Panc1 (cell line): ENCODE measurements at places on chromosomes 3 and 15.

DNA sequence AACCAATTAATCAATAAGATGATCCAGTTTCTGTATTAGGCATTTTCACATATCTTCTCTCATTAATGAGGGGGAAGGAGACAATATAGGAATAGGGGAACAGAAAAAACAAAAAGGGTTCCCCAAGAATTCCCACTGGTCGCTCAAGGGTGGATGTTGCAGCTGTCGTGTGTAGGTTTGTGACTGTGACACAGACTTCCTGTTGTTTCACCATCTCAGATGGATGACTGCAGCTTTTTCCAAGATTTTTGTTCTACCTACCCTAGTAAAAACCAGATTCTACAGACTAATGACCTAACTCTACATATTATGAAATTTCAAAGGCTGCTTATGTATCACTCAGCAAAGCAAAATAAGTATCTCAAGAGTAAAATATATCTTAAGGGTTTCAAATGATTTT lies 73.7 kb upstream of the MB21D2 start:
- no peaks in the 10 kb centered on the region for H3K4me1 ChIP-seq
- H3K36me3 ChIP-seq = no peaks in the 10 kb centered on the region
- no peak overlapping the region for H3K27ac ChIP-seq
- DNase-seq = no peak
- no peaks in the 10 kb centered on the region for H3K27me3 ChIP-seq

GRCh38 chr3:171748064-171748924 lies 62.0 kb downstream of the PLD1 start:
- H3K27me3 ChIP-seq = no peaks in the 10 kb centered on the region
- H3K36me3 ChIP-seq = no peaks in the 10 kb centered on the region
- no peak overlapping the region for H3K27ac ChIP-seq
- no peak for DNase-seq
- no peak overlapping the region for H3K4me3 ChIP-seq

- no peaks in the 10 kb centered on the region for H3K4me1 ChIP-seq
- no peak overlapping the region for H3K4me3 ChIP-seq
- H3K27ac ChIP-seq = no peak overlapping the region
These were observed 100.0 kb downstream of the THSD4 start for GRCh38 chr15:71215126-71215894.

- no peaks in the 10 kb centered on the region for H3K27me3 ChIP-seq
- H3K27ac ChIP-seq = no peak overlapping the region
- H3K36me3 ChIP-seq = no peaks in the 10 kb centered on the region
- no peak for DNase-seq
These were observed 53.4 kb downstream of the RPLP1 start for GRCh38 chr15:69505956-69506556.

- H3K27me3 ChIP-seq = no peaks in the 10 kb centered on the region
- H3K4me3 ChIP-seq = no peak overlapping the region
- no peak for DNase-seq
These were observed 46.8 kb downstream of the WDR76 start for GRCh38 chr15:43873651-43874050.

DNA sequence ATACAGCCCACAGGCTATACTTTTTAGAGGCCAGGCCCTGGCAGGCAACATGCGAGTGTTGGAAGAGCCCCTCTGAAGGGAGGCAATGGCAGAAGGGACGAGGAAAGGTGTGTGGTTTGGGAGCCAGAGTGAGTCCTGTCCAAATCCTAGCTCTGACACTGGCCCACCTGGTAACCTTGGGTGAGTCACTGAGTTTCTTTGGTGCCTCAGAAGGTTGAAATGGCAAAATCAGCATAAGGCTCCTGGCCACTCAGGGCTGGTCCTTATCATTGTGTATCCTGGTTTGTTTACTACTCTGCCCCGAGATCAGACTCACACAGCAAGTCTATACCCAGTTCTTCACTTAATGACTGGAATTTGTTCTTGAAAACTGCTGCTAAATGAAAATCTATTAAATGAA lies 71.4 kb upstream of the TLE3 start:
- H3K36me3 ChIP-seq = no peaks in the 10 kb centered on the region
- no peak overlapping the region for H3K27ac ChIP-seq
- no peaks in the 10 kb centered on the region for H3K27me3 ChIP-seq
- DNase-seq = no peak

GRCh38 chr15:45179221-45179985 lies 8.4 kb downstream of the SHF start:
- H3K4me3 ChIP-seq = no peak overlapping the region
- no peaks in the 10 kb centered on the region for H3K36me3 ChIP-seq
- H3K27me3 ChIP-seq = no peaks in the 10 kb centered on the region
- no peak overlapping the region for H3K27ac ChIP-seq

- no peaks in the 10 kb centered on the region for H3K27me3 ChIP-seq
- no peak for DNase-seq
These were observed at the start of gene CYP8B1 for GRCh38 chr3:42875325-42876151. Gene CYP8B1 (minus strand): TSS chr3:42875879. CDS start chr3:42875816, 63 bp downstream.
